ENCODE measurements at places on chromosomes 16 and 17.

GRCh38 chr17:75049706-75050105 lies 2.7 kb downstream of the KCTD2 start:
- DNase-seq: no peak

DNA sequence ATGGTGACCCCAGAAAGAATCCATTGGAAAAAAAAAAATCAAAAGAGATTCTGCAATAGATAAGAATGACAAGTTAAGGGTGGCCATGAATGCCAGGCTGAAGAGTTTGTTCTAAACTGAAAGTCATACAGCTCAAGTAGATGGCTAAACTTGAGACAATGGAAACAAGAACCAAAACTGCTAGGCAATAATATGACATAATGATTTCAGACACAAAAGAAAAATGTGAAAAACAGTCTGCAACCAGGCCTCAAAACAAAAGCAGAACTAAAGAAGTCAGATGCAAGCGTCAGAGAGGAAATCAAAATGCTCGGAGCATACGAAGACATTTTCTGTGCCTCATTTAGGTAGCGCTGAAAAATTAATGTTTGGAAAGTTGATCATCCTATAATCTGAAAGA lies 54.4 kb upstream of the YPEL2 start:
- DNase-seq: no peak

DNA sequence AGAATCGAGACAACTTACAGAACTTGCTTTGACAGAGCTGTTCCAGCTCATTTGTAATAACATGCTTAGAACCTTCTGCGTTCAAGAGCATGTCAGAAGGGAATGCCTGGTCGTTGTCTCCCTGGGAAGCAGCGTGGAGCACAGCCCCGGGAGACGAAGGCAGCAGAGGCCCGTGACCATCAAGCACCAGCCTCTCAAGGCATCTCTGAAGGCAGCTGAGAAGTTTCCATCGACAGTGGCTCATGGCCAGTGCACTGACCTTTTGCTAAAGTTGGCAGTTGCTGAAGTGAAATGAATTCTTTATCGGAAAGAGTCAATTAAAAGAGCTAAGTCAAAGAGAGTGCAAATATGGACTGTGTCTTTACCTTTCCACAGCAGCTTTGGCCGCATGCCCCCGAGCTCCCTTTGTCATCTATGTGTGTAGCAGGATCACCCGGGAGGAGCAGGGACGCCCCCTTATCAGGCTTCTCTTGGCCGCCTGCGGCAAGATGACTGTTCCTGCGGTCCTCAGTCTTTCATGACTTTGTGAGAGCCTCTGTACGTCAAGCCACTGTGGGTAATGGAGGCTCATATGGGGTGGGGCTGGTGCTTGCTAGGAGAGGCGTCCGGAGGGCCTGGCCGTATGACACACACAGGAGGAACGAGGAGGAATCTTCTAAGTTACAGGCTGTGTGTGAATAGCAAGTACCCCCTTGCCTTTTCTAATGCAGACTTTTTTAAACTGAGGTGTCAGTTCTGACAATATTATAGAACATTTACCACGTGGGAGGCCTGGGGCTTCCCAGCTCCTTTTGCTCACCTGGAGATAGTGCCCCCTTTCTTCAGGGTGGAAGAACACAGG lies 54.2 kb downstream of the LDHD start:
- DNase-seq: peak; percentile 51

- peak; percentile 16 for DNase-seq
Measured at GRCh38 chr16:4556112-4556511, at the start of gene C16orf96. Gene C16orf96, plus strand, starts transcription at chr16:4556340. Its CDS starts 150 bp downstream, at chr16:4556490.

DNA sequence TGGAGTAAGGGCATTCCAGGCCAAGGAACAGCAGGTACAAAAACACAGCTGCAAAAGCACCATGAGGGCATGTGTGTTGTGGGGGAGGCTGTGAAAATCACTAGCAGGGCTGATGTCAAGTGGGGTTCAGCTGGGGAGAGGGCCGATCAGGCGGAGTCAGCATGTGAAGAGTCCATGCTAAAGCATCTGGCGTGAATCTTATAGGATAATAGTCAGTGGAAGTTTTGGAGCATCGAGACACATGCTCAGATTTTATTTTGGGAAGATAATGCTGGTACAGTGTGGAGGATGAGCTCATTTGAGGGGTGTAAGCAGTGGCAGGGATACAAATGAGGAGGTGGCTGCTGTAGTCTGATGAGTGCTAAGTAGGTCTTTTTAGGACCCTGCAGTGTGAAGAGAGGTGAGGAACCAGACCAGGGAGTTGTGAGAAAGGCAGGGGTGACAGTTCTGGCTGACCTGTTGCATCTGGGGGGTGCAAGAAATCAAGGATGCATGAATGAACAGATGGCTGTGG lies 30.3 kb downstream of the MMD start:
- DNase-seq: no peak

DNA sequence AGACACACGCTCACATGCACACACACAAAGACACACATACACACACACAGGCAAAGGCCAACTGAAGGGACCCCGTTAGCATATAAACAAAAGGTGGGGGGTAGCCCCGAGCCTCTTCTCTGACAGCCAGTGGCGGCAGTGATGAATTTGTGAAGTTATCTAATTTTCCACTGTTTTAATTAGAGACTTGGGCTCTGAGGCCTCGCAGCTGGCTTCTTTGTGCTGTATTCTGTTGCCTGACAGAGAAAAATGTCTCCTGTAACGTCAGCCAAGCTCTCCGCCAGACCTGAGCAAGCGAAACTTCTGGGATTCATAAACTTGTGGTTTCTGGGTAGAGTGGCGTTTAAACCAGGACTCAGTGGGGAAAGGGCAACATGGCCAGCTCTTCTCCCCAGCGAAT lies 113.9 kb upstream of the FOXF1 start:
- no peak for DNase-seq

- DNase-seq: no peak
Measured at GRCh38 chr16:52283584-52284375, 263.2 kb downstream of the TOX3 start.

DNA sequence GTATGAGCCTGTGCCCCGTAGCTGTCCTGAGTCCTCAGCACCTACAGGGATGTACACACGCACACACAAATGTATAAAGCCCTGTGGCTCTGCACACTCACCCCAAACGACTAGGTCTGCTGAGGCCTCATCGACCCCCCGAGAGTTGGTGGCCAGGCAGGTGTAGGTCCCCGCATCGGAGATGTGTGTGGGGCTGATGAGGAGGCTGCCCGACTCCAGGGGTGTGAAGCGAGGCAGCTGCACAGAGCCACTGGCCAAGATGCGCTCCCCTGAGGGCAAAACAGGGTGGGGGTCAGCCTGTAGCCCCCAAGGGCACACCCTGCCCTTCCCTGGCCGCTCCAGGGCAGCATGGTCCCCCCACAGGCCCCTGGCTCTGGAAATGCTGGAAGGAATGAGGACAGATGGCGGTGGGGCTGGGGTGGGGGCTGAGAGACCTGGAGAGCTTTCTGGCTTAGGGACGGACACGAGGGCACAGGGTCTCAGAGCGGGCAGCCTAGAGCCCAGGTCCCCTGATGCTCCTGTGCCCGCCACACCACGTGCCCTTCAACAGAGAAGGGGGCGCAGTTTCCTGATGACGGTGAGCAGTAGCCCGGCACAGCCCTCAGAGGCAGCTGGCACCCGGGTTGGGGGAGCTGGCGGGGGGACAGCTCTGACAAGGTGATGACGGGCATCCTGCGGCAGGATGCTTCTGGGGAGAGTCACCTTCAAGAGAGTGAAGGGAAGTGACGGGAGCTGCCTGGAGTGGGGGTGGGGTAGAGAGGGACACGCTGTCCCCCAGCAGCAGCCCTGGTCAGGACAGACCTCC lies 119.8 kb upstream of the CDC42EP4 start:
- no peak for DNase-seq

- DNase-seq: no peak
Measured at GRCh38 chr16:68382296-68382718, 66.0 kb downstream of the SMPD3 start.

GRCh38 chr16:19066988-19067348 lies 446 bp upstream of the COQ7 start:
- no peak for DNase-seq
